T-helper 9 cell (primary cell): ENCODE measurements at places on chromosomes 7 and 10.

DNA sequence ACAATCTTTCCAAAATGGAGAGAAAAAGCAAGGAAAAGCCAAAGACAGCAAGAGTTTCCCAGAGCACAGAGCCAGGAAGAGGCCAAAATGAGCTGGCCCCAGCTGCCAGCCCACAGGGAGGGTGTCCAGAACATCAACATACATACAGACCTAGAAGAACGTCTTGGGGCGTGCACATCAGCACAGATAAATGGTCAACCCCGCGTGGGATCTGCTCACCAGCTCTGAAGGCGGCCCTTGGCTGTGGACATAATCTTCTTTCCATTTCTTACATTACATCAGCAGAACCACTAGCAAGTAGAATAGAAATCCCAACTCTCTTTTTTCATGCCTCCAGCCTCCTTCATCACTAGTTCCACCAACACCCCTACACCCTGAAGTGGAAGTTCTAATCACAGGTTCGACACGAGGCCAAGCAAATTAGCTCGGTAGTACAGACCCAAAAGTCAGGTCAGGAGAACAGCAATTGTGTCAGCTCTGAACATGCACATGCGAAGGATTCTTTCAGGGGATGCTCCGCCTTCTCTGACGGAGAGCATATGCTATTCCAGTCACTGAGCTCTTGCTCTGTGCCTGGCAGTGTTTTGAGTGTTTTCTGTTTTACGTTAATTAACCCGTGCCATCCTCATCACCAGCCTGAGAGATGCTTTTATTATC lies 16.4 kb downstream of the SH3PXD2A start:
- DNase-seq = no peak

- DNase-seq = no peak
Observed at GRCh38 chr10:94013331-94013760, 19.6 kb downstream of the PLCE1 start.

DNA sequence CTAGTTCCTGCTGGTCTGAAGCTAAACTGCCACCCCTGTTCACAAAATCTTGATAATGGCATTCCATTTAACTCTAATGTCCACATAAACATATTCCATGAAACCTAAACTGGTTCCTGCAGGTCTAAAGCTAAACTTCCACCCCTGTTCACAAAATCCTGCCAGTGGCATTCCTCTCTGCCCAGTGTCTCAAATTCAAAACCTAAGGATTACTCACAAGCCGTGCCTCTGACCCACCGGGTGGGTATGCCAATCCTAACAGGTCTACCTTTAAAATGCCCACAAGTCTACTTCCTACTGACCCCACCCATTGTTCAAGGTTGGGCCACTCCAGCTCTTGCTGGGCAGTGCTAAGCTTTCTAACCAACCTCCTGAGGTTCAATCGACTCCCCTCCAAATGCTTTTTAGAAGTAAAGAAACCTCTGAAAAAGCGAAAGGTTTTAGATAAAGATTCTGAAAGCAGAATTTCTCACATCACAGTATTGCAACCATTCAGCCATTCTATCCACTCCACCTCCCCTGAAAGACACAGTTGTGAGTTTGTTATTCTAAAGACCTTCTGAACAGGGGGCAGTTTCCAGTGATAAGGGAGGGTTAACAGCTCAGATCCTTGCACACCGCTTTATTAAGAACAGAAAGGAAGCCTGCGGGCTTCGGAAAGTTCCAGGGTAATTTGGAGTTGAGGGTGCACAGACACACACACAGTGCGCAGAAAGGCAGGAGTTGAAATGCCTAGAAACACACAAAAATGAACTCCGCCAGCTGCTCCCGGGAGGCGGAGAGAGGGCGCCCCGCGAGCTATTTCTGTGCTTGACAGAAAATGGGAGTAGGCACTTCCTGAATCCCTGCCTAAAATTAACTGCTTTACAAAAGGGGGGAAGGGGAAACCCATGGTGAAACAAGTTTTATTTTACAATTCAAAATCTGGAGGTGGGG lies 87.7 kb downstream of the TNS3 start:
- DNase-seq = no peak

DNA sequence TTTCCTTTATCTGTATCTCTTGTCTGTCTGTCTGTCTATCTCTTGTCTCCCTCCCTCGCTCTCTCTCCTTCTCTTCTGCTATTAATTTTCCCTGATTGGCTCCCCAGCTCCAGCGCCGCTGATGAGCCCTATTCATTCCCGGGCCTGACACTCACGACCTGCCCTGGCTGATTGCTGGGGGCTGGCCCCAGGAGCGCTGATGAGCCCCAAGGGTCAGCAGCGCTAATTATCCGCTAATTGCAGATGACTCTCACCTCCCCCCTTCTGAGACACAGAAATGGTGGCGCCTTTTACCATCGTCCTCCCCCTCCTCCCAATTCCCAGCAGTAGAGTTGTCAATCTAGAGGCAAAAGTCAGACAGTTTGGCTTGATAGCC lies 1.3 kb upstream of the GBX1 start:
- DNase-seq = no peak

- no peak for DNase-seq
Observed at GRCh38 chr7:22452960-22453558, 46.9 kb downstream of the STEAP1B start.

GRCh38 chr10:35870665-35871310 lies 228.7 kb upstream of the FZD8 start:
- no peak for DNase-seq
